Activated T-helper 1 cell treated with Interleukin-2 at 50 U/mL for 16 hours (primary cell): ENCODE measurements at places on chromosomes 11 and 22.

GRCh38 chr11:6703247-6704063, 20.3 kb upstream of the MRPL17 start:
- no peak for DNase-seq

DNA sequence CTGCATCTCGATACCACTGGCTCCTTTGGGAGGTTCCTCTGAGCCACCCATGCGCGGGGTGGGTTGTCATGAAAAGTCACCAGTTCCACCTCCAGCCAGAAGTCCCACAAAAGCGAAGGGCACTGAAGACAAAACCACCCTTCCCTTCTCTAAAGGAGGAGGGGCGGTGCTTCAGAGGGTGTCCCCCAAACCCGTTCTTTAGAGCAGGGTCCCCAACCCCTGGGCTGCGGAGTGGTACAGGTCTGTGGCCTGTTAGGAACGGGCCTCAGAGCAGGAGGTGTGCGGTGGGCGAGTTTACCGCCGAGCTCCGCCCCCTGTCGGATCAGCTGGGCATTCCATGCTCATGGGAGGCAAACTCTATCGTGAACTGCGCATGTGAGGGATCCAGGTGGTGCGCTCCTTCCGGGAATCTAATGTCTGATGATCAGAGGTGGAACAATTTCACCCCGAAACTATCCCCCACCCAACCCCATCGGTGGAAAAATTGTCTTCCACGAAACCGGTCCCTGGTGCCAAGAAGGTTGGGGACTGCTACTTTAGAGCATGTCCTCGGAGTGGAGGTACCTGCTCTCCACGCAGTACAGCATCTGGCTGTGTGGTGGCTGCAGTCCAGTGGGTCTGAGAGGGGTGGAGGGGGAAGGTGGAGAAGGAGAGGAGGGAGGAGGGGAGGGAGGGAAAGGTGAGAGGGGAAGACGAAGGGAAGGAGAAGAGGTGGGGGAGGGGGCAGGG, 72.9 kb upstream of the SEPTIN5 start:
- no peak for DNase-seq

- DNase-seq: no peak
Observed at GRCh38 chr11:30801357-30801756, 215.2 kb upstream of the MPPED2 start.

- DNase-seq: no peak
Observed at GRCh38 chr11:100119176-100119575, 567.9 kb upstream of the ARHGAP42 start.

- no peak for DNase-seq
Observed at GRCh38 chr11:120129570-120129969, 8.3 kb downstream of the TRIM29 start.

GRCh38 chr11:77081381-77081851, 14.6 kb downstream of the CAPN5 start:
- no peak for DNase-seq

- peak; percentile 13 for DNase-seq
Observed at GRCh38 chr11:73288873-73289707, 17.0 kb downstream of the P2RY6 start.

DNA sequence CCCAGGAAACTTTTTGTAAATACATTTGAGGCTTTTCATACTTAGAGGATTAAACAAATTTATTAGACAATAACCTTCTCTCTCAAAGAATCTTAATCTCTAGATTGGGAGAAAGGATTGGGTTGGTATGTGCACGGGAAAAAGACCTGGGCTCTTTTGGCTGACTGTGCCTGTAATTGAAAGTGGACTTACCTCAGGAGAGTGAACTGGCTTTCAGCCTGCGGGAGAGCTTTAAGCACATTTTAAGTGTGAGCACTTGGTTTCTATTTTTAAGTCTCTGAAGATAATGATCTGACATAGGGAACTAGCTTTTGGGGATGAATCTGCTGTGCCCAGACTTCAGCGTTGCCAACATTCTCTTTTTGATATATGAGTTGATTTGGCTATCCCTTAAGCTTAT, 35.8 kb downstream of the UVRAG start:
- DNase-seq: no peak

DNA sequence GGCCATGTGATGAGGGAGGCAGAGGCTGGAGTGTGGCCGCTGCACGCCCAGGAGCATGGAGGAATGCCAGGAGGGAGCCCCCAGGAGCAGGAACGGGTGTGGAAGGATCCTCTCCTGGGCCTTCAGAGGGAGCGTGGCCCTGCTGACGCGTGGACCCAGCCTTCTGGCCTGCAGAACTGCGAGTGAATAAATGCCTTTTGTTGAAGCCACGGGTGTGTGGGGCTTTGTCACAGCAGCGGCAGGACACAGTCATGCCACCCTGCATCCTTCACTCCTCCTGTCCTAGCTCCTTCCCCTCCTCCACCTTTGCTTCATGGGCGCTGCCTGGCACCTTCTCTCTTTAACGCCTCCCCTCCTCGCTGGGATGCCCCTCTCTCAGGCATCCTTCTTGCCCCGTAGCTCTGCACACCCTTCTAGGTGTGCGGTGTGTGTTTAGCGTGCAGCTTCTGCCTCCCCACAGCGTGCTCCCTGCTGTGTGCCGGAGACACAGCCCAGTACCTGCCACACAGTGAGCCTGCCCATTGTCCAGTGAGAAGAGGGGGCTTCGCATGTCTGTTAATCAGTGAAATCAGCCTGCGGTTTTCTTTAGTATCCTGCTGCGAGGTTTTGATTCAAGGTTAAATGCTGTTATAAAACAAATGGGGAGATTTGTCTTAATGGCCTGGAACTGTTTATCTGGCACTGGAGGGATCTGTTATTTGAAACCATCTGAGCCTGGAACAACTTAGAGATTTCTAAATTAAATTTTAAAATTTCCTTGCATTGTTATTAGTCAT, 459.6 kb downstream of the TBC1D22A start:
- no peak for DNase-seq

- no peak for DNase-seq
Observed at GRCh38 chr11:12241971-12242672, 131.7 kb downstream of the MICAL2 start.

DNA sequence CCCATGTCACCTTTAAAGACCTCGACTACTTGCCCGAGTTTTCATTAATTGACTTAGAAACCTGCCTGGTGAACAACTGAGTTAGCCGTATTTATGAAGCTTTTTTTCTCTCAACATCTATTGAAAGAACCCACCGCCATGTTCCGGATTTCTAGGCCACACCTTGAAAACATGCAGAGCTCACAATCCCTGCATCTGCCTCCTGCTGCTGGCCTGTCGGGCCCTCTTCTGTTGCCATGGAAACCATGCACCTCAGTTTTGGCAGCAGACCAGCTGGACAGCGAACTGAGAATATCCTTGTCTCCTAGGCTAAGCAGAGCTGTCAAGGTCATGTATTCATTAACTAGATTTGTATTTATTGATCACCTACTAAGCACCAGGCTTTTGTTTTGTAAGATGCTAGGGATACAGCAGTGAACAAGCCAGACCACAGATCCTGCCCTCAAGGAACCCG, 4.3 kb upstream of the PATZ1 start:
- no peak for DNase-seq

DNA sequence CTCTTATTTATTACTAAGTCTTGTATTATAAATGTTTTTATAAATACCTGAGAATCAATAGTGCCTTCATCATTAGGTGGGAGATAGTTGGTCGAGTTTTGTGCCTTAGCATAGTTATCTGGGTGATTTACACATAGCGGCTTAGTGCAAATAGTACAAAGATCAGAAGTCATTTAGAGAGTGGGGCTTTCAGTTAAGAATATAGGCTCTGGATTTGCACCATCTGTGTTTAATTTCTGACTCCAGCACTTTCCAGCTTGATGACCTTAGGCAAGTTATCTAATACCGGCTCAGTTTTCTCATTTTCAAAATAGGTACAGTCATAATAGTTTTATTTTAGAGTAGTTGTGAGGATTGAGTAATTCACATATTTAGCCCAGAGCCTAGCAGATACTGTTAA, 26.4 kb downstream of the PDE3B start:
- DNase-seq: no peak

- DNase-seq: no peak
Observed at GRCh38 chr11:131409345-131409744, 38.9 kb downstream of the NTM start.

- no peak for DNase-seq
Observed at GRCh38 chr11:20243974-20244373, 83.7 kb upstream of the DBX1 start.

GRCh38 chr11:727859-728748, 19.2 kb upstream of the TALDO1 start:
- peak; percentile 61 for DNase-seq

DNA sequence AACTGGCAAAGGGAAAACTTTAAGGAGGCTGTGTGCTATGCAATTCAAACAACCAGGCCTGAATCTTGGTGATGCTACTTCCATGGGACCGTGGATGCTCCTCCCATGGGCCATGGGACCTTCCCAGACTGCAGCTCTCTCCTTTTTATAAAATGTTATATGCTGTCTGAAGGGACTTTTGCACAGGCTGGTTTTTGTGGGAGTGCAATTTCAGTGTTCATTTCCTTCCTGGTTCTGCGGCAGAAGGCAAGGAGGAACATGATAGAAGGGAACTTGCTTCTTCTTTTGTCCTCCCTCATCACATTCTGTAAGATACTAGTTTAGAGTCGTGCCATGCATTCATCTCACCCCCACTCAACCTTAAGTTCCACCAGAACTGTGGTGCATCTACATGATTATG, 68.9 kb downstream of the C11orf58 start:
- no peak for DNase-seq

- no peak for DNase-seq
Observed at GRCh38 chr11:77294040-77294439, 7.4 kb downstream of the GDPD4 start.

DNA sequence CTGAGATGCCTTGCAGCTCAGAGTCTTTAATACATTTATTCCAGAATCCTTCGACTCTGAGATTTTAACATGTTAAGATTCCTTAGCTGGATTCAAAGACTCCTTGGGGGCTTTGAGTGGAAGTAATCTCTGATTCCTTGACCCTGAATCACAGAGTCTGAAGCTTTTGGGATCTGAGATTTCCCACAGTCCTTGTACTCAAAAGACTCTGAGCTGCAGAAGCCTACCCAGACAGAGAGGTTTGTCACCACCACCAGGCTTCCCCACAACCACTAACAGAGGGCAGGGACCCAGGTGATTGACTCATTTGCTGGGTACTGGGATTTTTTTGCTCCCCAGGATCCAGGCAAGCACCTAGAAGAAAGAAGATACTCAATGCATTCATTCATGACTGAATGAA, 1.4 kb upstream of the SERPINH1 start:
- no peak for DNase-seq

- DNase-seq: no peak
Observed at GRCh38 chr11:68215087-68215445, 2.0 kb upstream of the KMT5B start.

DNA sequence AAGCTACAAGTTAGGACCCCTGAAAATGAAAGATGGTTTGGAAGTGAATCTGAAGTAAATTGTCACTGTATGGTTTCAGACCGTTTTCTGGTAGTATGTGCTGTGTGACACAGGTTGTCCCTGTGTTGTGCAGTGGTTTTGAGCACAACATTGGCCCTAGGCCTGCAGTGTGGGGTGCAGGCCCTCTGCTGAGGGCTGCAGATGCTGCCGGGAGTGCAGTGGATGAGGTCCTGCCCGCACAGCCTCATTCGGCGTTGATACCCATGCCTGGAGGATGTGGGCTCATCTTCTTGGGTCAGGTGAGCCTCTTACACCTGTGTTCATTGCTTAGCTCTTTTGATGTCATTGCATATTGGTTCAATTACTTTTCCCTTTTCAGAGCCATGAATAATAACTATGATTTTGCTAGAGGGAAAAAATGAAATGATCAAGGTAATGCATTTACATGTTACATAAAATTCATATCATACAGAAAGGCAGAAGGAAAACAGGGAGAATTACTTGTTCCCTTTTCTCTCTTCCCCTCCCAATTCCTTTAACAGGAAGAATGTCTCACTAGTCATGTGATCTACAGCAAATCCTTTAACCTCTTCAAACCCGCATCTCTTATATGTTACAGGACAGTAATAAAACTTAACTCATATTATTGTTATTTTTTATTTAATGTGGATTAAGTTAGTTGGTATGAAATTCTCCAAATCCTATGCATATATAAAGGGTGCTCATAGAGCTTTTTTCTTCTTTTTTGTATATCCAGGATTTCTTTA, 48.7 kb downstream of the PTPRJ start:
- no peak for DNase-seq

- no peak for DNase-seq
Observed at GRCh38 chr11:128339792-128340191, 247.6 kb downstream of the ETS1 start.

DNA sequence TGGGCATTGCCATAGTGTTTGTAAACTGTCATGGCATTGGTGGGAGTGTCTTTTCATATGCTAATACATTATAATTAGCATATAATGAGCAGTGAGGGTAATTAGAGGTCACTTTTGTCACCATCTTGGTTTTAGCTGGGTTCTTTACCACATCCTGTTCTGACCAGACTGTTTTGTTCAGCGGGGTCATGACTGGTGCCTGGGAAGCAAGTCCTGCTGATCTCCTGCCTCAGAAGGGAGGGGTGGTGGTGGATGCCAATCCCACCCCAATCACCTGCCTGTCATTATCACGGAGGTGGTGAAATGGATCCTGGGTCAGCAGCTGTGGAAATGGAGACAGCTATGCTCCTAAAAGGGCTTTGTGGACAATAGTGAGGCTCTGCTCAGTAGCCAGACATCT, 31.2 kb downstream of the IL18 start:
- no peak for DNase-seq

- no peak for DNase-seq
Observed at GRCh38 chr11:8100158-8100557, 19.1 kb downstream of the TUB start.

DNA sequence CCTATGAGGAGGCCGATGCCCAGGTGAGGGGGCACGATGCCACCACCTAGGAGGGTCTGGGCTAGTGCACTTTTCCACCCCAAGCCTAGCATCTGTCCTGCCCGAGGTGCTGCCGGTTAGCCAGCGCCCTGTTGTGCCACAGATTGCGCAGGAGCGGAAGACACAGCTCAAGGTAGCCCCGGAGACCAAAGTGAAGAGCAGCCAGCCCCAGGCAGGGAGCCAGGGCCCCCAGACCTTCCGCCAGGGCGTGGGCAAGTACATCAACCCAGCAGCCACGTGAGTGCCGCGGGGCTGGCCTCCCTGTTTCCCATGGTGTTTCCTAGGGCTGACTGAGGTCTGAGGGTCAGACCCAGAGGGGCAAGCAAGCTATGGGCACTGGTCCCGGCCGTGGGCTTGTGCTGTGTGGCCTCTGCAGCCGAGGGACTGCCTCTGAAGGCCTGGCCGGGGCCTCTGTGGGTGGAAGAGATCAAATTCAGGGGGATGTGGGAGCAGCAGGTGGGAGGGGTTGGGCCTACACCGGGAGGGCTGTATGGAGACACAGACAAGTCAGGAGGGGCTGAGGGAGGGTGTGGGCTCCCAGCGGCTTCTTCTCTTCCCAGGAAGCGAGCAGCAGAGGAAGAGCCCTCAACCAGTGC, 29.1 kb downstream of the PPIL2 start:
- no peak for DNase-seq

GRCh38 chr11:1921574-1922141, 2.2 kb downstream of the TNNT3 start:
- no peak for DNase-seq
